ENCODE measurements at places on chromosomes 7 and 10. TPM values are rescaled to one million over a fixed set of nuclear protein-coding genes. Genes with fewer than 3 reads are reported as not detected.

- DNase-seq = no peak
Observed at GRCh38 chr10:30865141-30865926, 166.3 kb downstream of the ZNF438 start.

GRCh38 chr10:35635576-35635975 is 6.5 kb downstream of the FZD8 start:
- DNase-seq = peak; percentile 69

GRCh38 chr7:156218544-156219306 is 406.5 kb upstream of the SHH start:
- no peak for DNase-seq

VPS26A gene
- total RNA-seq = 38.5 TPM

SRGN gene
- 333 TPM for total RNA-seq

Data from RPMI7951 (cell line).